Left lung (tissue), 14 donors: ENCODE measurements at places on chromosomes 7 and 10. TPM values are rescaled to one million over a fixed set of nuclear protein-coding genes. Genes with fewer than 3 reads are reported as not detected.

Gene C10orf95
- 1.4 TPM for polyA plus RNA-seq

Gene CALN1
- polyA plus RNA-seq = 0.24 TPM

Gene GNAT3
- not detected for polyA plus RNA-seq

Gene C10orf53
- polyA plus RNA-seq = not detected

Gene PLAC9
- polyA plus RNA-seq = 44.6 TPM

Gene HKDC1
- polyA plus RNA-seq = 4.1 TPM

Gene MET
- polyA plus RNA-seq = 35.6 TPM

Gene CLCN1
- not detected for polyA plus RNA-seq

Gene CALCR
- polyA plus RNA-seq = not detected

Gene KCND2
- 0.70 TPM for polyA plus RNA-seq

Gene GRM8
- 0.75 TPM for polyA plus RNA-seq

Gene HYAL4
- 0.09 TPM for polyA plus RNA-seq

Gene STRIP2
- 6.2 TPM for polyA plus RNA-seq

Gene SEMA3E
- 37.2 TPM for polyA plus RNA-seq

Gene ZNF503
- polyA plus RNA-seq = 48.9 TPM

Gene RPEL1
- 0.10 TPM for polyA plus RNA-seq

Gene ATAD1
- 65.0 TPM for polyA plus RNA-seq

Gene NODAL
- 0.94 TPM for polyA plus RNA-seq

Gene SFRP4
- polyA plus RNA-seq = 1.2 TPM

Gene TYW1B
- 3.3 TPM for polyA plus RNA-seq

Gene CALHM3
- polyA plus RNA-seq = not detected

Gene LIPN
- not detected for polyA plus RNA-seq
